Lower lobe of right lung (tissue), 2 donors: ENCODE measurements at places on chromosomes 4 and X.

- no peak overlapping the region for H3K4me3 ChIP-seq
- H3K4me1 ChIP-seq = peaks cover 3% of the 10 kb centered on the region
- no peak for DNase-seq
- no peak overlapping the region for H3K27ac ChIP-seq
- peaks cover 26% of the 10 kb centered on the region for H3K36me3 ChIP-seq
Observed at GRCh38 chr4:76758996-76759395, 138.9 kb downstream of the SOWAHB start.

DNA sequence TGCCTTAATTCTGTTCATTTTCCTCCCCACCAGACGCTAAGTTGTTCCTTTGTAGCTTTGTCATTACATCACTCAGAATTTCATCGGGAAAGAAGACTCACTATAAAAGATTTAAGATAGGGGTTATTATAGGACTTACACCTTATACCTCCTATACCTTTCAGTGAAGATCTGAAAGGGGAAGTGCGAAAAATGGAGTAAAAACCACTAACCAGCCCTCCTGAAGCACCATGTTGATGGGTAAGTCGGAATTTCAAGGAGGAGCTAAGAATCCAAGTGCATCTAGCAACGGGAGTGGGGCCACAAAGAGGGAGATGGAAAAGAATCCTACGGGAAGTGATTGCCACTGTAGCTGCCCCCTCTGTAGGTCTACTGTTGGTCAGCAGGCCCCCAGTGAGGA is 119.1 kb upstream of the H2AZ1 start:
- no peak for DNase-seq
- no peaks in the 10 kb centered on the region for H3K27me3 ChIP-seq
- no peak overlapping the region for H3K4me3 ChIP-seq

- no peaks in the 10 kb centered on the region for H3K4me1 ChIP-seq
- no peak overlapping the region for H3K27ac ChIP-seq
- H3K27me3 ChIP-seq = no peaks in the 10 kb centered on the region
- H3K36me3 ChIP-seq = no peaks in the 10 kb centered on the region
- DNase-seq = no peak
- H3K4me3 ChIP-seq = no peak overlapping the region
Observed at GRCh38 chrX:17442898-17443297, 67.9 kb downstream of the NHS start.

DNA sequence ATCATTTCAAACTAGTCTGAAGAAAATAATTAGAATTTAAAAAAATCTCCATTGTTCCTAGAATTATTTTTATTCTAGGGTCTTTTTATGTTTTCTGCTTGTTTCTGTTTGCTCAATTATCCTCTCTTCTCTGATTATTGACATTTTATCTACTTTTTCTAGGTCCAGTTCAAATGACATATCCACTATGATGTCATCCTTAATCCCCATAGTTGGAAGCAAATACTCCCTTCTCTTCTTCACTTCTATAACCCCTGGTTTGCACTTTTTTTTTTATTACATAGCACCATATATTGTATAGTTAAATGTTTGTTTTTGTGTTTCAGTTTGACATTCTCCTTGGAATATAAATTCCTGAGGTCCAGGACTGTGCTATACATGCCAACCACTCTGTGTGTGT is 82.6 kb downstream of the CT47B1 start:
- H3K27ac ChIP-seq = no peak overlapping the region
- no peak overlapping the region for H3K4me3 ChIP-seq
- no peaks in the 10 kb centered on the region for H3K36me3 ChIP-seq
- DNase-seq = no peak
- no peaks in the 10 kb centered on the region for H3K27me3 ChIP-seq

GRCh38 chrX:135170877-135171519 is at the start of gene CT55:
TSS of gene CT55 (minus strand) at chrX:135171398. CDS start at chrX:135171171, 227 bp downstream.
- DNase-seq = no peak
- no peak within 1 kb of the TSS for H3K27ac ChIP-seq
- no peak within 1 kb of the TSS for H3K4me3 ChIP-seq
- no peaks in the 10 kb centered on the region for H3K36me3 ChIP-seq

DNA sequence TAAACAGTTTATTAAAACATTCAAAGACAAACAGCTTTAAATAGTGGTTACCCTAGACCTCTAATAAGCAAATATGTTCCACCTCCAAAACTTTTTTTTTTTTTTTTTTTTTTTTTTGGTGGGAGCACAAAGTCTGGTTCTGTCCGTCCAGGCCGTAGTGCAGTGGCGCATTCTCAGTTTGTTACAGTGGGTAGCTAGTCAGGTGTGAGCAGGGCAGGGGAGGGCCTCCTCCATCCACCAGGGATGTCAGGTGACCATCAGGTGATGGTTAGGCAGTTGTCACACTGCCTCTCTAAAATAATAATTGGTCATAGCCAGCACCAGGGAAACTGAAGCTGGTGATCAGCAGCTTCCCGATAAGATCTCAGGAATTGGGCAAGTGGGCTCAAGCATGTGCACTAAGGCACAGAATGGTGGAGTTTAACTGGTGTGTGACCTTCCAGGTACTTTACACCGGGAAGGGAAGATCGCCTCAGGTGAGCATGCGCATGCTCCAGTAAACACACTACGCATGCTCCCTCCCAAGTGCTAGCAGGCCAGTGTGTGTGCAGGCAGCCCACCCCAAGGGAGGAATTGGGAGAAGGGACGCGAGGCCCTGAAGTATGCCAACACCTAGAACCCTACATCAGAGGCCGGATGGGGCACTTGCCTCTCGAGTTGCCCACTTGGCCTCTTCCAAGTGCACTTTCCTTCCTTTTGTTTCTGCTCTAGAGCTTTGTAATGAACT is 27.2 kb downstream of the TNIP2 start:
- H3K4me3 ChIP-seq = no peak overlapping the region
- no peaks in the 10 kb centered on the region for H3K27me3 ChIP-seq
- H3K4me1 ChIP-seq = no peaks in the 10 kb centered on the region
- H3K36me3 ChIP-seq = peaks cover 58% of the 10 kb centered on the region
